Pons (tissue), 1 donor: ENCODE measurements at places on chromosomes 6 and 20.
A peak's percentile ranks its signal among the peaks of the same experiment; 100 is the strongest.

DNA sequence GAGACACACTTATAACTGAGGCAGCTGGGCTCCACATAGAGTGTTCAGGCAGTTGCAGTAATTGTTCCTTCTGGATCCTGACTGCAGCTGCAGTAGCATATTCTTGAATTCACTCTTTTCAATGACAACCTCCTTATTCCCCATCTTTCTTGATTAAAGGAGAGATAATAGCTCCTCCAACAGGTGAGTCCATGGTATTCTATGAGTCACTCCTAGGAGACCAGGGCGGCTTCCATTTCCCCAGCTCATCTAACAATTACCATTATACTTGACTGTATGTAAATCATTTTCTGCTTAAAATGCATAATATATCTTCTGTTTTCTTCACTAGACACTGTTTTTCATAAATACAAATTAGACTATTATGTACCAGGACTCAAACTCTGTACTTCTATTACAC is 62.4 kb downstream of the TENT5A start:
- DNase-seq: no peak

DNA sequence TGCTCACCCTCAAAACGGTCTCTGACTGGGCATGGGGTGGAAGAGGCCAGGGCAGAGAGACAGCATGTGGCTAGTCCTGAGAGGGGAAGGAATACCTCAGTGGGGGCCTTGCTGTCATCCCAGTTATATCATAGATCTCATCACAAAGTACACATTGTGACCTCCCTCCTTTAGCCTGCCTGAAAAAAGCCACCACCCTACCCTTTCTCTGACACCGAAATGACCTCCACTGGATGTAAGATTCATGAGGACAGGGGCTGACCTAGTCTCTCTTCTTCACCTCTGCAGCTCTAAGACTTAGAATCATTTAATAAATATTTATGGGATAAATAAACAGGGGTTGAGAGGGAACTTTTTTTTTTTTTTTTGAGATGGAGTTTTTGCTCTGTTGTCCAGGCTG is at the start of gene C20orf173:
C20orf173 (minus strand) TSS at position 101 of the 400 bp plus-strand sequence. CDS start 279 bp downstream, outside the sequence.
- DNase-seq: no peak

DNA sequence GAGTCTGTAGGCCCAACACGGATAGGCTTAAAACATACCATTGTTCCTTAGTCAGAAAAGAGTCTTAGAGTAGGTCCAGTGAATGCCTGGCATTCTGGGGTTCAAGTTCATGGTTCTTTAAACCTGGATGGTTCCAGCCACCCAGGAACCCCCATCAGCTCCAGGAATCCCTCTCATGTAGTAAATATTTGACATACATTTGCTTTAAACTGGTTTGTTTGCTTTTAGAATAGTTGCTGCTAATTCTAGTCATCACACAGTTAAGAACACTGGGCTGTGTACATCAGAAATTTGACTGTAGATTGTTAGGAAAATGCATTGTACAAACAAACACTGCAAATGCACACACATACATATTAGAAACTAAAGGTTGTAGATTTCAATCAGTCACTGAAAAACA is 30.6 kb upstream of the PBOV1 start:
- no peak for DNase-seq

GRCh38 chr6:29965873-29966601 is 23.7 kb downstream of the HLA-A start:
- DNase-seq: peak; percentile 90

DNA sequence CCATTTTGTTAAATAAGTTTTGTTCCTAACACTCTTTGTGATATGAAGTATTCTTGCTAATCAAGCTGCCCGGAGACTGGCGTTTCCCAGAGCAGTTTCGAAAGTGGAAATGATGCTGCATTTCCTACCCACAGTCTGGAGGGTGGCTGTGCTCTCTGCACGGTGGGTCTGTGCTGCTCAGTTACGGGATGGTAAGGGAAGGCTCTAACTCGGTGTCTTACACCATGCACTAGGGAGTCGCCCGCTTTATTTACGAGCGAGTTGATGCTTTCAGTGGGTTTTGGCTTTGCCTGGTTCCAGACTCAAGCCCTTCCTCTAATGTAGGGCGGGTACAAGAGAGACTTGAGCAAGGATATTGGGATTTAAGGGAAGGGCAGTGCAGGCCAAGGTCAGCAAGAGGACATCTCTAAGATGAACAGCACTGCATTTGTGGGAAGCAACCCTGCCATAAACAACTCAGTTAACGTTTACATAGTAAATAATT is 180.1 kb upstream of the AKAP12 start:
- no peak for DNase-seq

- DNase-seq: no peak
These were observed 18.9 kb downstream of the NEDD9 start for GRCh38 chr6:11213422-11214021.

GRCh38 chr6:12848964-12849808 is 132.6 kb downstream of the PHACTR1 start:
- no peak for DNase-seq

GRCh38 chr6:53795340-53795701 is 516 bp downstream of the LRRC1 start:
- DNase-seq: no peak

DNA sequence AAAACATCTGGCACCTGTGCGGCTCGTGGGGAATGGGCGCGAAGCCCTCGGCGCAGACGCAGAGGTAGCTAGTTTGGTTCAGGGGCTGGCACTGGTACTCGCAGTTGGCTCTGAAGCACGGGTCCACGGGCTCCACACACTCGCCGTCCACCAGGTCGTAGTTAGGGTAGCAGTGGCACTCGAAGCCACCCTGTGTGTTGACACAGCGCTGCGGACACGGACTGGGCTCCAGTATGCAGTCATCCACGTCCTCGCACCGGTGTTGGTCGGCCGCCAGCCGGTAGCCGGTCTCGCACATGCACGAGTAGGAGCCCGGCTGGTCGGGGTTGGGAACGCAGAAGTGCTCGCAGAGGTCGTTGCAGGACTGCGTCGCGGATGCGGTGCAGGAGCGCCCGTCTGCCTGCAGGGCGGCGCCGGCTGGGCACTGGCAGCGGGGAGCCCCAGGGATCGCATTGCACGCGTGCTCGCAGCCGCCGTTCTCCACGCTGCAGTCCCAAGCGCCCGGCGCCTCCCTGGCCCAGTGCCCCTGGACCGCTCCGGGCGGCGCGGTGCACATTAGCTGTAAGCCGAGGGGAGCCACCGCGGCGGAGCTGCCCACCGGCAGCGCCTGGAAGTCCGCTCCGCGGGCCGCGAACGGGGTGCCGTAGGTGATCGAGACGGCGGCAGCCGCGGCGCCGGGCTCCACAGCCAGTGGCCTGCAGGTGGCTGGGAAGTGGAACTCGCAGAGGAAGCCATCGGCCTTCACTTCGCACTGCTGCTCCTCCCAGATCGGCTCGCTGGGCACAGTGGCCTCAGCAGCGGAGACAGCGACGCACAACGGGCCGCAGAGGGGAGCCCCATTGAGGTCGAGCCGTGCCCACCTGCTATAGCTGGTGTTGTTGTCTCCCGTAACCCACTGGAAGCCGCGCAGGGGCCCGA is 930 bp downstream of the THBD start:
- DNase-seq: no peak

- DNase-seq: no peak
These were observed 198.1 kb downstream of the MYLK4 start for GRCh38 chr6:2552526-2553154.

DNA sequence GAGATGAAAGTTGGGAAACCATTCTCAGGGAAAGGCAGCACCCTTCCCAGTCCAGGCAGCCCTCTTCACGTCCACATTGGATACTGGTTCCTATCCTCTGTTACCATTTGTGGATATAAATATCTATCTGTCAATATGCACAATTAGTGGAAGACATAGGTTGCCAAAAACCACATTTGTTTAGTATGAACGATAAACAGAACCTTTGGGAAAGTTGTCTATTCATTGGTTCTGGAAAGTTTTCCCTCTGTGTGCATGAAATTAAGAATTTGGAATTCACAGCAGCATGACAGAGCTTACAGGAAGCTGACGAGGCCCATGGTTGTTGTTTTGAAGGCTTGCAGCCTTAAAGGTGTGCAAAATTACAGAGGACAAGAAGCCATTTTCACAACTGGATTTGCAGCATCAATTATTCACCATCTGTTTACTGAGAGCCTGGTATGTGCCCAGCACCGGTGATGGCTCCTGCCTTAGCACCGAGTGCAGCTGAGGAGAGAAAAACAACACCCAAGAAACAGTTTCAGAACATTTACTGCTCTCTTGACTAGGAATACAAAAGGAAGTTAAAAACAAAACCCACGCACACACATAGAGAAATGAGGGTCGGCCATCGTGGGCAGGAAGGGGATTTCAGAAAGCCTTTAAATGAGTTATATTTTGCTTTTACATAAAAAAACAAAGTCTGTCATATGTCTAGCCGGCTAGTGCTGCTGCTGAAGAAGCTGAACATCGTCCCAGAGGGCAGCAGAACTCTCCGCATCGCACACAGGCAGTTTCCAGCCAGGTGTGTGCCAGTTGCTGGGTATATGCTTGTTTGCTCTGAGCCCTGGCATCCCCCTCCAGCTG is 319.6 kb downstream of the FARS2 start:
- DNase-seq: no peak

- DNase-seq: no peak
These were observed 304.2 kb upstream of the CDH4 start for GRCh38 chr20:60947819-60948218.

DNA sequence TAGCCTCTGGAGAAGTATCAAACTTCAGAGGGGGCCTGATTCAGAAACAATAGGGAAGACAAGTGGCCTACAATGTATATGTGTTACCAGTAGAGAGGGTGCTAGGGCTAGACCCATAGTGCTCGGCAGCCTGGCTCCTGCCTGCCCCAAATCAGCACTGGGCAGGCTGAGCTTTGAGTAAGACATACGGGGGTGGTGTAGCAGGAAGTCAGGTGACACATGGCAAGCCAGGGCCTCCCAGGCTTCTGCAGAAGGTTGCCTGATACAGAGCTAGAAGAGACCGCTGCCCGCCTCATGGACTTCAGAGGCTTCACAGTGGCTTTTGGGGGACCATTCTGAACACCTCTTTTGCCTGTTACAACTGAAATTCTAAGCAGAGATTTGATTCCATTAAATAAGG is 43.4 kb downstream of the RALY start:
- no peak for DNase-seq

GRCh38 chr20:753897-754635 is 14.2 kb downstream of the SLC52A3 start:
- DNase-seq: no peak

GRCh38 chr6:131947986-131948661 is 3.0 kb downstream of the CCN2 start:
- no peak for DNase-seq

DNA sequence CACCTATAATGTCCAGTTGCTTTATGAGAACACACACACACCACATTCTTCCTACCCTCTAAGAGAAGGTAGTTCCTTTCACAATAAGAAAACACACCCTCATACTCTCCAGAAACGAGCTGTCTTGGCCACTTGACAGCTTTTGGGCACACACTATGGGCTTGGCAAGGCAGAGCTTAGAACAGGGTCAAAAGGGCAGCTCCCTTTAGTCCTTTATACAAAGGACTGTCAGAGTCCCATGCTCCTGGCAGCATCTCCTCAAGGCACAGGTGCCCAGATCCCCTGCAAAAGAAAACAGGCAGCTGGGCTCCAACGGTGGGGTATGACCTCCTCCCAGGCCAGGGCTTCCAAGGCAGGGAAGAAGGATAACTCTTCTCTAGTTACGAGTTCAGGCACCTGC is 4.9 kb upstream of the LYRM2 start:
- peak; percentile 14 for DNase-seq

GRCh38 chr6:110359556-110359955 is 1.4 kb upstream of the METTL24 start:
- no peak for DNase-seq

- no peak for DNase-seq
These were observed 14.6 kb downstream of the PDYN start for GRCh38 chr20:1979106-1979778.

DNA sequence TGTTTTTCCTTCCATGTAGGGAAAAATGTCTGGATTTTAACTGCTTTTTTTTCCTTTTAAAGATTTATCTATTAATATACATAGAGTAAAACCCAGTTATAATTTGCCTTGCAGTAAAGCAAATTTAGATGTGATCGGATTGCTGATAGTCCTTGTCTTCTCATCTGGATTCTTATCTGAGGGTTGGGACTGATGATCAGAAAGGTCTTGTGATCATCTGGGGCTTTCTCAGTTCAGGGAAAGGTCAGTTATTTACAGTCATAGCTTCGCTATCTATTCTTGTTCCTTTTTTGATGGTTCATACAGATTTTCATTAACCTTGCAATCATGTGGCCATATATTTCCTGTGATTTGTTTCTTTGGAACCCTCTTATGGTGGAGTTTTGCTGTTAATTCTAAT is 63.8 kb upstream of the CLDN20 start:
- no peak for DNase-seq

DNA sequence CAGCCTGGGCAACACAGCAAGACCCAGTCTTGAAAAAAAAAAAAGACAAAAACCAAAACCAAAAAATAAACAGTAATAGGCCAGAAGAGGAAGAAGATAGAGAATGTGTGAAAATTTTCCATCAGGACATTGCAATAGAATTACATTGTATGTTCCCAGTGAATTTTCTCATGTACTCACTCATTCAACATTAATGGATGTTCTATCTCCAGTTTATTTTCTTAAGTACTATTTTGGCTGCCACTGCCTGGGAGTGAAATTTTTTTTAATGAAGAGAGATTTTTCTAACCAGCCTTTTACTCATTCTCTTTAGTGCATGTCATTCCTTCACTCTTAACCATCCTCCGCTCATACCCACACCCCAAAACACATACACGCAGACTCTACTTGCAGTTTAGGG is 282.8 kb downstream of the ALDH8A1 start:
- DNase-seq: no peak

DNA sequence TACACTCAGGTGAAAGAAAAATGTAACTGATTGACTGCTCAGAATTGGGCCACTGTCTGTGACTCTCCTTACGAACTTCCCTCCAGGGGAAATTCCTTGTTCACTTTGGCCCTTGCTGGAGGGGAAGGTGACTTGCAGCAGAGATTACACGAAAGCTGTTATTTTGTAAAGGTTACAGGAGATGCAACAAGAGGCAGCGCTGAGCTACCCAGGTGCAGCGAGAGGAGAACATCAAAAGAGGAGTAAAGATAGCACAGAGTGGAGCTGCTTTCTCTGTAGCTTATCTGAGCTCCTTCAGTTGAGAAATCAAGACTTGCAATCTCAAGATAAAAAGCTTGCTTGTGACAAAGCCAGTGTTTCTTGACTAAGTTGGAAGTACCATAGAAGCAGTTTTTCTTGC is 144.6 kb downstream of the ARHGAP18 start:
- DNase-seq: no peak

- no peak for DNase-seq
These were observed 56.0 kb downstream of the CDK5RAP1 start for GRCh38 chr20:33345342-33345741.

DNA sequence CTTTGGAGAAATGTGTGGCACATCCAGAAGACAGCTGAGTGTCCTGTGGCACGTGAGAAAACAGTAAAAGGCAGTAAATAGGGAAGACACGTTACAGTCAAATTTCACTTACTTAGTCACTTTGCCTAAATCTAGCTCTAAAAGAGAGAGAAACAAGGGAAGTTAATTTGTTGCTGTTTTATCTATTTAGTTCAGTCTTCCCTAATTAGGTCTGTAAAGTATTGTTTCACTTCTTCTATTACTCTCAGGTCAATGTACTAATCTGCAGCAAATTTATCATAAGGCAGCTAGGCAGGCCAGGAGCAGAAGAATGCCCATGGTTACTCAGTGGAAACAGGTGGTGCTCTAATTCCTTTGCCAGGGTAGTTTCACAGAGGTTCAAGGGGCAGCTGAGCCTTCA is 124.3 kb upstream of the CNR1 start:
- DNase-seq: no peak
